Iris pigment epithelial cell (primary cell): ENCODE measurements at places on chromosomes 2 and 18.
A peak's percentile ranks its signal among the peaks of the same experiment; 100 is the strongest.

DNA sequence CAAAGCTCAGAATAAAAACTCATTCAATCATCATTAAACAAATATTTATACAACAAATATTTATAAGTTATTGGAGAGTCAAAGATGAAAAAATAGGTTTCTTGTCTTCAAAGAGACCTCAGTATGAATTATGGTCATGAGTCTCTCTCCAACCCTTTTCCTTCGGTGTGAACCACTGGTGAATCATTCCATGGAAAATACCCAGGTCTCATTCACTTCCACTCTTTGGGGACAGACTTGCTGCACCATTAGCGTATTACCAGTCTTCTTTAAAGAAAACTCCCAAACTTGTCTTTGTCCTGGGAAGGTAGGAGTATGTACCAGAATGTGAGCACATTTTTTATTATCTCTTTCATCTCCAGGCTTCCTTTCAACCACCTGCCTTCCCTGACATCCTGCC, 257.4 kb upstream of the RBMS1 start:
- DNase-seq, result peak; percentile 26

GRCh38 chr2:43345391-43345813, 119.0 kb upstream of the ZFP36L2 start:
- peak; percentile 25 for DNase-seq

DNA sequence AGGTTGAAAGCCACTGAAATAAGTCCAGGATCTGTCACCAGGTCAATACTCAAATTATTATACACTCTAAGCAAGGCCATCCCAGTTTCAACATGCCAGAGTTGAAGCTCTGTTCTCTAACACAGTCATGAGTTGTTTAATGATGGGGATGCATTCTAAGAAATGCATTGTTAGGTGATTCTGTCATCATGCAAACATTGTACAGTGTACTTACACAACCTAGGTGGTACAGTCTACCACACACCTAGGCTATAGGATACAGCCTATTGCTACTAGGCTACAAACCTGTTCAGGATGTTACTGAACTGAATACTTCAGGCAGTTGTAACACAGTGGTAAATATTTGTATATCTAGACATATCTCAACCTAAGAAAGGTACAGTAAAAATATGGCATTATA, 162.2 kb downstream of the BAZ2B start:
- DNase-seq, result peak; percentile 45

GRCh38 chr2:217331523-217332416, 471.9 kb upstream of the TNP1 start:
- peak; percentile 87 for DNase-seq

DNA sequence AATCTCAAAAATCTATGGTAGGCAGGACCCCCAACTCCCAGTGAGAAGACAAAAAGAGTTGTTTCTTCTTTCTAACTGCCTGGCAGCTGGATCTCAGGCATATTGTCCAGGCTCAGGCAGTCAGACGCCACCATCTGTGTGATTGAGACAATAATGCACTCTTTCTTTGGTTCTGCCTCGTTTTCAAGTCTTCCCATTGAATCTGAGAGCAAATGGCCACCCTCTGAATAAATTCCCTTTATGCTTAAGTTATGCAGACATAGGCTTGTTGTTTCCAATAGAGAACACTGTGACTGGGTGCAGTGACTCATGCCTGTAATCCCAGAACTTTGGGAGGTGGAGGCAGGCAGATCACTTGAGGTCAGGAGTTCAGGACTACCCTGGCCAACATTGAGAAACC, 15.3 kb upstream of the CD207 start:
- DNase-seq, result peak; percentile 38

- DNase-seq, result no peak
Observed at GRCh38 chr2:653645-654425, 23.4 kb downstream of the TMEM18 start.

DNA sequence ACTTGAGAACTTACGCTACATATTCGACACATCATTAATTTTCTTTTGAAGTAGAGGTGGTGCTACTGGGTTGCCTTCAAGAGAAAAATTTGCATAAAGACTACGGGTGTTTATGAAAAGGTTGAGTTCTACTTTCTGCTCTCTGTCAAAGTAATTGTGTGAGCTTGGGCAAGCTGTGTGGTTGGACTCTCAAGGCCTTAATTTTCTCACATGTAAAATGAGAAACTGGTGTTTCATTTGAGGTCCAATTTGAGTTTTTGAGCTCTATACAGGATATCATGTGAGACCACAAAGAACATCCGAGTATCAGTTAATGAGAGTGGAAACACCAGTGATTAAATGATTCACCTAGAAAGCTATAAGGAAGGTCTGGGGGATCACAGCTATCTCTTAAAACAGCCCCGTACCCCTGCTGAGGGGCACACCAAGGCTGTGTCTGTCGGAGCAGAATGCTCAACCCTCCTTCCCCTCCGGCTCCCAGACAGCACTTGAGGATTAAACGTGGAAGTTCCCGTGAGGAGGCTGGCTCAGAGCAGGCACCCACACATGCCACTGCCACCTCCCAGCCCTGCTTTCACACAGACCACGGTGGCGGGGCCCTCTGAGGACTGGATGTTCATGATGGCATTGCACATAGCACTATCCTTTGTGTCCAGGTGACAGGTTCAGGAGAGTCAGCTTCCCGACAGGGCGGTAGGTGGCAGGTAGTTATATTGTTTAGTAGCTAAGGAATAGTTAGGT, 191.8 kb downstream of the RNF144A start:
- DNase-seq, result no peak

- DNase-seq, result no peak
Observed at GRCh38 chr2:68689553-68690537, 44.8 kb upstream of the ARHGAP25 start.

DNA sequence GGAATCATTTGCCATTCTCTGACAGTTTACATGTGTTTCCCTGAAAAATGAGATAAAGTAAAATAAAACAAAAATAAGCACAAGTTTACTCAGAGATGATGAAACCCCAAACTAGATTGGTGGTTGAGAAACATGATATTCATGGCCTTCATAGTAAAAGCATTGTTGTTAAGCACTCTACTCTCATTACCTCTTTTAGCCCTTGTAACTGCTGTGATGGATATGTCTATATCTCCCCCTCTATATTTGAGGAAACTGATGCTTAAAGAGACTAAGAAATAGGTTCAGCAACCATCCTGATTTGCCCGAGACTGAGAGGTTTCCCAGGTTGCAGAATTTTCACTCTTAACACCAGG, 33.9 kb upstream of the GALNT3 start:
- peak; percentile 7 for DNase-seq

DNA sequence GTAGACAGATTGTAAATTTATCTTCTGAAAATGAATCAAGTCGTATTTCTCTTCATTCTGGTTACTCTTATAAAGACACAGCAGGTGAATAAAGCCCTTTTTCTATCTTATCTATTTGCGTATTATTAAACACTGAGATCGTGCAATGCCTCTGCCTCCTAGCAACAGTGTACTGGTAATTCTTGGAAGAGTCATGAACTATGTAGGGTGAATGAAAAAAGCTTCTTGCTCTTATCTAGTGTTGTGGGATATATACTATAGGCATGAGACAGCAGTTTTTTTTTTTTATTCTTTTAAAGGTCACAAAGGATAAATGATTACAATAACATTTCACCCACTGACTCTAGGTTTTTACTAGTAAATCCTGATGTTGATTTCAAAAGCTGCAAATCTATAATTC, 324.2 kb downstream of the PDE11A start:
- no peak for DNase-seq

- no peak for DNase-seq
Observed at GRCh38 chr2:122433123-122433754, 677.8 kb downstream of the TSN start.

DNA sequence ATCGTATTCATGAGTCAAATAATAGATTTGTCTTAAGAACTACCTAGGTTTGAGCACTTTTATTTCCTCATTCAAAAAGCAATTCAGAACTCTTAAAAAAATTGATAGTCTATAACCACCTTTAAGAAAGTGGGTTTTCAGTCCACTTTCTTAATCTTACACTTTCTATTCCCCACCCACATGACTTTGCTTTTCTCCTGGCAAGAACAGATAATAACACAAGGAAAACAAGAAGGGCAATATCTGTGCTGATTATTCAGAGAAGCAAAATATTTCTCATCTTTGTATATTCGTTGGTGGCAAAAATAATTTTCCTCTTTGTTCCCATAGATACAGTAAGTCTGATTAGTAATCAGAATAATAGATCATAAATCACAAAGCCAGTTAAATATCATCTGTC, 130.6 kb upstream of the DNAJC10 start:
- DNase-seq, result no peak

DNA sequence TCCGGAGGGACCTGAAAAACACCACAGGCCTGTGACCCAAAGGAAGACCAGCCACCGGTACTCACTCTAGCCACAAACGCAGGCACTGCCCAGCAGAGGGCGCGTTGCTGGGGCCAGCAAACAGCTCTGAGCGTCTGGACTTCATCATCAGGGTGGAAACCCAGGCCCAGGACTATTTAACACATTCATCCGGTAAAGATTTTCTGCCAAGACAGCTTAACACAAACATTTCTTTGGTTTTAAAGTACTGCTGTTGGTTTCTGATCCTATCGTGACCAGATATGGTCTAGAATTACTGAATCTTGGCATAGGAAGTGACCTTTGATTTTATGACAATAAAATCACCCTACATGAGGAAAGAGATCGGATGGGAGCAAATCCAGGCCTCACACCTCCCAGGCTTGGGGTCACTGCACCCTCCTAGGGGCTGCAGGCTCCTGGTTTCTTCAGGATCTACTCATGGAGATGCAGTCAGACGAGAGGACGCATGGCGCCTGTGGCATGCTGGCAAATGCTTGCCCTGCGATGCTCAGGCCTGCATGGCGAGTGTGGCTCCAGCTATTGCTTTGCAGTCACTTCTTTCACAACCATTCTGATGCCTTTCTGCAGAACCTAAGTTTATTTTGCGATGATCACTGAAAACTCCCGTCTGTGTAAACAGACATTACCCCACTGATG, 130.4 kb downstream of the COL4A4 start:
- peak; percentile 59 for DNase-seq

- DNase-seq, result no peak
Observed at GRCh38 chr18:79556829-79557585, 122.6 kb upstream of the CTDP1 start.

DNA sequence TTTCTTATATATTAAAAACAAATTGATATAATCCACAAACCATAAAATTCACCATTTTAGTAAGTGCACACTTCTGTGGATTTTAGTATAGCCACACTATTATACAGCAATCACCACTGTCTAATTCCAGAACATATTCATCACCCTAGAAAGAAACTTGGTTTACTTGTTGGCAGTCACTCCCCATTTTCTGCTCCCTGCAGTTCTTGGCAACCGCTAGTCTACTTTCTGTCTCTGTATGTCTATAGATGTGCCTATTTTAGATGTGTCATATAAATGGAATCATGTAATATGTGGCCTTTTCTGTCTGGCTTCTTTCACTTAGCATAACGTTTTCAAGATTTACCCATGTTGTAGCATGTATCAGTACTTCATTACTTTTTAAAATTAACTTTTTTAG, 5.7 kb downstream of the CKAP2L start:
- DNase-seq, result no peak

GRCh38 chr18:57543560-57543959, 42.9 kb downstream of the FECH start:
- no peak for DNase-seq

GRCh38 chr2:60067006-60067405, 486.4 kb downstream of the BCL11A start:
- no peak for DNase-seq

DNA sequence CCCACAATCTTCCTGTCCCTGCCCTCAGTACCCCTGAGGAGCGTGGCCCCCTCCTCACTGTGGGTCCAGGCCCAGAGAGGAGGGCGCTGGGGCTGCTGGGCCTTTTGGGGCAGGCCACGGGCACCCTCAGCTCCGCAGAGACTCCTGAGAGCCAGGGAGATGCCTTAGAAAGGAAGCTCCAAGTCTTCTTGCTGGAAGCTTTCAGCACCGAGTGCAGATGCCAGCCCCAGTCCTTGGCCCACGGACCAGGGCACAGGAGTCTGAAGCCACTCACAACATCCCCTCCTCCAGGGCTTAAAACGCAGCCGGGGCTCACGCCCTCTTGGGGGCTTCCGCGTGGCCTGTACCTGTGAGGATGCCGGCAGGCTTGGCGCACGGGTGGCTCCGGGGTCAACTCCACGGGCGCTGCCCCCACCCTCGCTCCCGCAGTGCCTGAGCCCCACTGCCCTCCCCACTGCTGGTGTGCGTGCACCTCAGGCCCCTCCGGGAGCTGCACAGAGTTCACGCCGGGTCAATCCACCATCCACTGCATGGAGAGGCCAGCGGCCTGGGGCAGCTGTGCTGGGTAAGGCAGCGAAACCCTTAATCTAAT, 72.1 kb upstream of the CTDP1 start:
- DNase-seq, result no peak

GRCh38 chr2:101698014-101698843, 722 bp downstream of the MAP4K4 start:
- peak; percentile 29 for DNase-seq

GRCh38 chr18:31658670-31659575, 25.5 kb downstream of the B4GALT6 start:
- DNase-seq, result peak; percentile 65

- no peak for DNase-seq
Observed at GRCh38 chr18:8601277-8602032, 7.8 kb upstream of the RAB12 start.

GRCh38 chr2:145845207-145845894, 1325.4 kb upstream of the ZEB2 start:
- DNase-seq, result peak; percentile 45

DNA sequence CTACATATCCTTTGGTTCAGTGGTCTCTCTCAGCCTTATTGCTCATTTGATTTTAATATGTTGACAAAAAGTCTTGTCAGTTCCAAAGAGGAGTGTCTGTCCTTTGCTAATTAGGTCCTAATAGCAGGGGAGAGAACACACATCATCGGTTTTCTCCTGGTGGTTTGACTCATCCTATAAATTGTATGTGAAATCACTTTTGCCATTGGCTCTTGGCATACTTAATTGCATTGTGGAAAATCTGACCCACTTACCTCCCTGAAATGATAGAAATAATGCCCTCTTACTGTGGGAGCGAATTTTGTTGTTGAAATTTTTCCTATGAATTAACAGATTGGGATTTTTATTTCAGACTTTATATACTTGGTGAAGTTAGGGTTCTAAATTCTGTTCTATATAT, 58.3 kb downstream of the MTCL1 start:
- DNase-seq, result no peak

DNA sequence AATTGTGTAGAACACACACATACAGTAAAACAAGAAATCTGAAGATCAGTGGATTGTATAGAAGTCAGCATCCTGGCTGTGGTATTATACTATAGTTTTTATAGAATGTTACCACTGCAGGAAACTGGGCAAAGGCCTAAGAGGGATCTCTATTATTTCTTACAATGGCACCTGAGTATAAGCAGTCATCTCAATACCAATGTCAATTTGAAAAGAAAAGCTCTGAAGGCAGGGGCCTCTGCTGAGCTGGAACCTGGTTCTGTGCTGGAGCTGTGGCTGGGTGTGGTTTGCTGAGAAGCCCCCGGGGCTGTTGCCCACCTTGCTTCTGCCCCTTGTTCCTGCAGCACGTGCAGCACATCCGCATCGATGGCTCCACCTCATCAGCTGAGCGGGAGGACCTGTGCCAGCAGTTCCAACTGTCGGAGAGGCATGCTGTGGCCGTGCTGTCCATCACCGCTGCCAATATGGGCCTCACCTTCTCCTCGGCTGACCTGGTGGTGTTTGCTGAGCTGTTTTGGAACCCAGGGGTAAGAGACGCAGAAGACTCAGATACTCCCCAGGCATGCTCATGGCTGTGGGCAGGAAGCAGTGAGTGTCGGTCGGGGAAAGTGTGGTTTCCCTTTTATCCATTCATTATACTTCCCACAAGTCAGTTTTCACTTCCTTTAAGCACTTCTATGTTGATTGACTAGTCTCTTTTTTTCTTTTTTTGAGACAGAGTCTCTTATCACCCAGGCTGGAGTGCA, 23.5 kb upstream of the RPL37A start:
- no peak for DNase-seq

- no peak for DNase-seq
Observed at GRCh38 chr2:204899983-204900382, 354.7 kb downstream of the PARD3B start.
